Stimulated activated CD4-positive, alpha-beta T cell treated with anti-CD3 and anti-CD28 coated beads, Interleukin-15, amount 100 ng/mL, for 1 hour (primary cell): ENCODE measurements at places on chromosomes 2 and 18.
A peak's percentile ranks its signal among the peaks of the same experiment; 100 is the strongest.

DNA sequence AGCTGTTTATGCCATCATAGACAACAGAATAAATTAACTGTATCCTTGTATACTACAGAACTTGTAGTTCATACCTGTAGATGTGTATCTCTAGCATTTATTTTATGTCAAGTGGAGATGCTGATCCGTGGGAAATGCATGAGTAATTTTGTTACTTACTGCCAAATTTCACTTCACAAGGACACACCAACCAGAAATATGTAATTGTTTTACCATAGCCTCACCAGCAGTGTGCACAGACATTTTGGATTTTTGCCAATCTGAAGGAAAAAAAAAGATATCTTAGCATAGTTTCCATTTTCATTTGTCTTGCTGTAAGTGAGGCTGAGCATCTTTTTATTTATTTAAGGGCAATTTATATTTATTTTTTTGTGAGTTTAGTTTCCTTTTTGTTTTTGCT lies 265.1 kb upstream of the OSR1 start:
- no peak for DNase-seq

DNA sequence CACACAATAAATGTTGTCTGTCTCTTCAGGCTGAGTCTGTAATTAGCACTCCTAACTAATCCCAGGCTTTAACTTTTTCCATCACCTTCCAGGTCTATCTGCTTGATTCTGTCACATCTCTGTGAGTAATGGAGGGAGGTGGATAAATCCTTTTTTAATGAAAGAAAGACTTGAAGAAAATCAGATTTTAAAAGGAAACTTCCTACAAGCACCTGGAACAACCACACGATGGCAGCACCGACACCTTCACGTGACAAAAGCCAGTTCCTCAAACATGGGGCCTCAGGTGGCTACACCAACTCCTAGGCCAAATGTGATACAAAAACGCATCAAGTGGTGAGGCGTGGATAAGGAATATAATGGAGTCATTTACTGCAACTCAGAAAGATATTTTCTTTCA lies 41.8 kb downstream of the TGFBRAP1 start:
- DNase-seq = no peak

- DNase-seq = no peak
Observed at GRCh38 chr2:229463841-229464346, 192.8 kb upstream of the PID1 start.

- no peak for DNase-seq
Observed at GRCh38 chr2:204647626-204648025, 102.4 kb downstream of the PARD3B start.

DNA sequence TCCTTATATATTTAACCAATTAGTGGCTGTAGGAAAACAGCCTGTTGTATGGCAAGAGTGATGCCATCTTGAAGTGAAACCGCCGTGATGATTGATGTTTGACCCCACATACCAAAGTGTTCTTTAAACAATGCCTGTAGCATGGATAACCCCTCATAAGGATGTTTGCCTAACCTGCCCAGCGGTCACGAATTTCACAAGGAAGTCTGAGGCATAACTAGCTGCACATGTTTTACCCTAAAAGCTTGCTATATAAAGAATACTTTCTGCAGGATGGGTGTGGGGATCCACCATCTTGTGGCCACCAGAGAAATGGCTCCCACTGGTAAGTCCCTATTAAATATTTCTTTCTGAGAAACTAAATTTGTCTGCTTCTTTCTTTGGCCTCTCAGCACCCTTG lies 68.7 kb downstream of the ZDBF2 start:
- no peak for DNase-seq

DNA sequence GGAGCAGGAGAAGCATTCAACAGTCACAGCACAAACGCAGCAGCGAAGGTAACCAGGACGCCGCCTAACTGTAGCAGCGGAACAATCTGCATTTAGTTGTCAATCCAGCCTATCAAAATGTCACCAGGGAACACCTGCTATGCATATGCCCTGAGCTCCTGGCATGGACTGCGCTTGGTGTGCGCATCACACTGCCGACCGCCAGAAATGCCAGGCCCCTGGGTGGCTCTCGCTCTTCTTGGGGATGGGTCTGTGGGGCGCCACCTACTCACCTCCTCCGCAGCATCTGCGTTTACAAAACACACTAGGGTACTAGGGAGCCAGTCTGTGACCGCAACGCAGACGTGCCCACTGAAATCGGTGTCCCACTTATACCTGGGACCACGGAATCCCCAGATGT lies 31.7 kb downstream of the ZNF516 start:
- no peak for DNase-seq

DNA sequence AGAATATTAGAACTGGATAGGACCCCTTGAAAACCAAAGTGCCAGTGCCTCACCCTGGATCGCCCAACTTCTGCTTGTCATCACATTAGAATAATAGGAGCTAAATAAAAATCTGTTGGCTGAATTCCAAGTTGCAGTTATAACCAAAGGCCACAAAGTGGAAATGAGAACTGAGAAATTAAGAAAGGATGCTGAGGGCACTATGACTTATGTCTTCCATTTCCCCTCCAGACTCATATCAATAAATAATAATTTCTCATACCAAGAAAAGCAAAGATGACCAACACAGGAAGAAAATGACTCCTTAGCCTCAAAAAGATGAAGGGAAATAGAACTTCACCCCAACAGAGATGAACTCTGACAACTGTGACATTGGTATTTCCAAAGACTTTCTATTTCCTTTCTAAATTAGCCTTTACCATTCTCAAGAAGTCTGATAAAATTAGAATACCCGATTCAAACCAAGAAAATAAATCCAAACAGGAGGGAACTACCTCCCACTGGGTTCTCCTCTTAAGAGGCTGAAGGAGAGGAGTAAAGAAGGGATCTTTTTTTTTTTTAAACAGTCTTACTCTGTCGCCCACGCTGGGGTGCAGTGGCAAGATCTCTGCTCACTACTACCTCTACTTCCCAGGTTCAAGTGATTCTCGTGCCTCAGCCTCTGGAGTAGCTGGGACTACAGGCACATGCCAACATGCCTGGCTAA lies 46.5 kb upstream of the EPG5 start:
- DNase-seq = no peak

DNA sequence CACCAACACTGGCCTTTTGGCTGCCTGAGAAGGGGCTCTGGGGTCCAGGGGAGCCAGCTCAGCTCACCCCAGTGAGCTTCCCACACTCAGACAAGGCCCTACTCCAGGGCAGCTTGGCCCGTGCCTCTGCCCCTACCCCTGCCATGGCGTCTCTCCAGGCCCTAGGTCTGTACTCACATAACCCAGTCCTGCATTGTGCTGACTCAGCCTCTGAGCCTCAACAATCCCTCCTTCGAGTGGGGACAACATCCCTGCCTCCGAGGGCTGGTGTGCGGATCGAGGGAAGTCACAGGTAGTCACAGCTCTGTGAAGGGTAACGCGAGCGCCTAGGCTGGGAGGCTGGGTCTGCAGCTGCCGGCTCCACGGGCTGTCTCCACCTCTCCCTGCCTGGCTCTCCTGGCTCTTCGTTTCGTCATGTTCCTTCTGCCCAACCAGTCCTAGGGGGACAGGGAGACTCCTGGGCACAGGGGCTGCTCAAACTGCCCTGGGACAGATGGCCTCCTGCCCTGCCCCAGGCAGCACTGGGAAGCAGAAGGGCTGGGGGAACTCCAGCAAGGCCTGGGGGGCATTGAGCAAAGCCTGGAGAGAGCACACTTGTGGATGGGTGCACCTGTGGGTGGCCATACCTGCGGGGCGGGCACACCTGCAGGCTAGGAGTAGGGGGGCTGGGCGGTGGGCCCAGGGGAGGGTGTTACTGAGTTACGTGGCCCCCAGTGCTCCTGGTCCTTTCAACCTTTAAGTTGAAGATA lies 74.6 kb downstream of the RRM2 start:
- no peak for DNase-seq

- DNase-seq = no peak
Observed at GRCh38 chr2:202278944-202279343, 13.4 kb downstream of the NOP58 start.

- DNase-seq = no peak
Observed at GRCh38 chr2:240791221-240791800, 28.7 kb downstream of the KIF1A start.

- no peak for DNase-seq
Observed at GRCh38 chr2:26298638-26299393, 47.1 kb upstream of the SELENOI start.

GRCh38 chr2:113225263-113226259 lies 51.8 kb downstream of the PSD4 start:
- DNase-seq = no peak

GRCh38 chr2:119253114-119253702 lies 29.6 kb downstream of the STEAP3 start:
- no peak for DNase-seq

DNA sequence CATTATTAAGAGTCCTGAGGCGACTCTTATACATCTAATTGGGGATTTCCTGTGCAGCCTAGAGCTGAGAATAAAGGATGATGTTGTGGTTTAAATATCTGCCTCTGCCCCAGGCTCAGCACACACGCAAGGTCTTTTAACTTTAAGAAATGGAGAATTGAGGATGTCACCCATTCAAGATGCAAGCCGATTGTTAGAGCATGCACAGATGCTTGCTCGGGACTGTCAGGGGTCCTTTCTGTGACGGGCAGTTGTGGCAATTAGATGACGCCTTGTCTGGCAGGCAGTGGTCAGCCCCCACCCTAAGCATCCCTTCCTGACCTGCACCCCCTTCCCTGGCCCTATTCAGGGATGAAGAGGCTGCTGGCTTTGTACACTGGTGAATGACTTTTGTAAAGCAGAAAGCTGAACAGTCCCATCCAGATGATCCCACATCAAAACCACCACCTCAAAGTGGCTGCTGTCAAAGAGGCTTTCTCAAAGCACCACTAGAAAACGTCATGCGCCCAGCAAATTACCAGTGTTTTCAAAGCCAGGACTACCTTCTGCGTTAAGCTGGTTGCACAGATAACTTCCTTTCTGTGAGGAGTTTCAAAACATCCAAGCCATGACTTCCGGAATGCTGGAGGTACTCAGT lies 23.7 kb downstream of the FAM178B start:
- DNase-seq = peak; percentile 51

DNA sequence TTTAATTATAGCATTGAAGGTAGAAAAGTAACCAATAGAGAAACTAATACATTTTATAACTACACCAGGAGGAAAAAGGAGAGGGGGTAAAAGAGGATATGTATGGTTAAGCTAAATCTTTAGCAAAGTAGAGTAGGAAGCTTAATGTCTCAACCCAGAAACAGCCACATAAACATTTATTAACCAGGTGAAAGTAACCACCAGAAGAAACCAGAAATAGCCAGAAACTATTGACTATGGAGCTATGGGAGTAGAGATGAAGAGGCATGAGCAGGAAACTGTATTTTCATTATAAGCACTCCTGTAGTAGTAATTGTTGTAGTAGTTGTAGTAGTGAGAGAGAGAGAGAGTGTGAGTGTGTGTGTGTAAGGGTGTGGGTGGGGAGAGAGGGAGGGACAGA lies 617.5 kb upstream of the CHAC2 start:
- no peak for DNase-seq

DNA sequence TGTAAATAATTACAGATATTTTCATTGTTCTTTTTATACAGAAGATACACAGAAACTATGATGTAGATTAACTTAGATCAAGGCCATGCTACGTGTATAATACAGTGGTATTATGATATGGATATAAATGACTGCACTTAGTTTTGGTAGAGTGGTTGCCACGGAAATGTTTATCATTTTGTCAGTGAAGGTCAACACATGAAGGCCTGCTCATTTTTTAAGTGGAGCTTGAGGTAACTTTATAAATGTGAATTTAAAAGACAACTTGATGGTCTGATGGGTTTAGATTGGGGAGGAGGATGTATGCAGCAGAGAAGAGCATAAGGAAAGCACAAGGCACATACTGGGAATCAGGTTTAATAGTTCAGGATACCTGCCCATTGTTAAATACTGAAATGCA lies 14.4 kb upstream of the BBS5 start:
- no peak for DNase-seq

DNA sequence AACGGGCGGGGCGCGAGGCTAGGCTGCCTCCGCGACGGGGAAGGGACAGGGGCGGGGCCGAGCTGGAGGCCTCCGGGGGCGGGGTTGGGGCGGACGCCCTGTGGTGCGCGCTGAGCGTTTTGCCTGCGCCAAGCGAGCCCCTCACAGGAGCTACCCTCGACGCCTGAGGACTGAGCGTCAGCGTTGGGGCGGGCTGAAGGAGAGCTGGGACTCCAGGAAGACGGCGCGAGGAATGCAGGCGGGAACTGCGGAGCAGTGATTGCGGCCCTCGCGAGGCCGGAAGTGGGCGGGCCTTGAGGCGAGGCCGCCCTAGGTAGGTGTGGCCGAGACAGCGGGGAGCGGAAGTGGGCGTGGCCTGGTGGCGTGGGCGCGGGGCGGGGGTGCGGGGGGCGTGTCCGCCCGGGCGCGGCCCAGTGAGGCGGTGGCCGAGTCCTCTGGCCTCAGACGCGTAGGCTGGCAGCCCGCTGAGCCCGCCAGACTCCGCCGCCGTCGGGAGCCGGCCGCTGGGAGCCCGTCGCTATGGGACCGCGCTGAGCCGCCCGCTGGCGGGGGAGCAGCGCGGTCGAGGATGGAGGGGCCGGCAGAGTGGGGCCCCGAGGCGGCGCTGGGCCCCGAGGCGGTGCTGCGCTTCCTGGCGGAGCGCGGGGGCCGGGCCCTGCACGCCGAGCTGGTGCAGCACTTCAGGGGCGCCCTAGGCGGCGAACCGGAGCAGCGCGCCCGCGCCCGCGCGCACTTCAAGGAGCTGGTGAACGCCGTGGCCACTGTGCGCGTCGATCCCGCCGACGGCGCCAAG lies at the start of the genes SEPTIN10 and SOWAHC:
TSS of gene SEPTIN10 (minus strand) at position 45 of the 793 bp plus-strand sequence. CDS start 139 bp downstream, outside the sequence.
TSS of gene SOWAHC (plus strand) at position 443 of the 793 bp plus-strand sequence. CDS start at position 569, 126 bp downstream.
- DNase-seq = peak; percentile 65

DNA sequence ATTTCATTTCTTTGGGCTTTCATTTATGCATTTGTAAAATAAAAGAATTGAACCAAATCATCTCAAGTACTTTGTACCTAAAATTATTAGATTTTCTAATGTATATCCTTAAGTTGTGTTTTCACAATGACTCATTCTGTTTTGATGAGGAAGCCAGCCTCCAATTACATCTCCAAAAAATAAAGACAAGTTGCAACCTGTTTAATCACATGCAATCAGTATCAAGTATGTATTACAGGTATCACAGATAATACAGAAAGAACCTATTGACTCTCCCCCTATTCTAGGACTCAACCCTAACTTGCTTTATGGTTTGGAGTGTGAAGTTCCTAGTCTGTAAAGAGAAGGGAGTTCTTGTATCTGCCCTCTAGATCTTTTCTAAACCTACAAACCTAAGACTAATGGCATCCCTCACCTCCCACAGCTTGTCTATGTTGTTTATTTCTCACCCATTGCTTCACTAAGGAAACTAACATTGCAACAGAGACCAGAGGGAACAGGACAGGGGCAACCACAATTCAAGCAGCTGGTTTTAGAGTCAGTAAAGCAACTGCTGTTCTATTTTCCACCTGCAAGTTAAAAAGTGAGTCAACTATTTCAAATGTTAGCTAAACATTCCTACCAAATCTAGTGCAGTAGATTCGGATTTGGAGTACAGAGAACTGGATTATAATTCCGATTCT lies 141.1 kb upstream of the ETAA1 start:
- no peak for DNase-seq
